Calu3 (cell line): ENCODE measurements at places on chromosomes 4 and X.

DNA sequence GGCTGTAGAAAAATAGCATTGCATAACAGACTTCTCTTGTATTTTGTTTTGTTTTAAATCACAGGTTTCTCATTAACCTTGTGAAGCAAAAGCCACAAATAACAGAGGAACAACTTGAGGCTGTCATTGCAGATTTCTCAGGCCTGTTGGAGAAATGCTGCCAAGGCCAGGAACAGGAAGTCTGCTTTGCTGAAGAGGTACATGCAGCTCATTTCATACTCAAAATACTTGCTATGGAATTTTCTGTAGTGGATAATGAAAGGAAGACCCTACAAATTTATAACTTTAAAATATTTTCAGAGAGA, 17.6 kb downstream of the AFP start:
- no peak for DNase-seq

GRCh38 chr4:10069075-10069642, 47.4 kb downstream of the WDR1 start:
- DNase-seq, result no peak

DNA sequence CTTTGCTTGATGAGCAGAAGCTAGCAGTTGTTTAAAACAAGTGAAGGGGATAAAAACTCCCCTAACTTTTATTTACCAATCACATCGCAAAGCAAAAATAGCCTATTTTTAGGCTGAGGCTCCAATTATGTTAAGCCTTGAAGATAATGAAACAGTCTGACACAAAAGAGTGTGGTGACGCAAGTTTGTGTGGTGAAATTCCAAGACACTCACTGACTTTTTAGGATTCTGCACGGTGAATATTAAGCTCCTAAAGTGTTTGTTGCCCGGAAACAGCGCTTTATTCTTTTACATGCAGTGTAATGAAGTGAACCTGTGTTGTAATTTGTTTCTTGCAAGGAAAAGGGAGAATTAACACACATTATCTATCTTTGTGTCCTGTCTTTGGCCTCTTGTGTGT, 74.8 kb downstream of the POLA1 start:
- DNase-seq, result no peak

GRCh38 chr4:42627885-42628646, 28.8 kb downstream of the ATP8A1 start:
- no peak for DNase-seq

GRCh38 chrX:129984111-129984958, 1.9 kb downstream of the BCORL1 start:
- peak; percentile 50 for DNase-seq

GRCh38 chr4:130099105-130099504, 1003.2 kb downstream of the C4orf33 start:
- no peak for DNase-seq

DNA sequence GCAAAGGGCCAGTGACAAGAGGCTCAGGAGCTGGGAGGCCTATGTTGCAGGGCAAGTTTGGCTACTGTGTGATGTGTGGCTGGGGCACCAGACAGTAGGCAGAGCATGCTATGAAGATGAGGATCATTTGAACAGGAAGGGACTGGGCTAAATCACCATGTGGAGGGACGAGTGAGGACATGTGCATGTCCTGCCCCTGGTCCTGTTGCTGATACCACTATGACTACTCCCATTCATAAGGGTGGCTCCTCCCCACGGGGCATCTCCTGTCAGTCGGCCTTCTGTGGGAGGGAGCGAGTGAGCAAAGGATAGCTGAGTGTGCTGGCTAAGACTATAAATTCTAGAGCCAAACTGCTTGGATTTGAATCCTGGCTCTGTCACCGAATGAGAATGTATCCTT, 139.2 kb downstream of the TMEM164 start:
- no peak for DNase-seq

DNA sequence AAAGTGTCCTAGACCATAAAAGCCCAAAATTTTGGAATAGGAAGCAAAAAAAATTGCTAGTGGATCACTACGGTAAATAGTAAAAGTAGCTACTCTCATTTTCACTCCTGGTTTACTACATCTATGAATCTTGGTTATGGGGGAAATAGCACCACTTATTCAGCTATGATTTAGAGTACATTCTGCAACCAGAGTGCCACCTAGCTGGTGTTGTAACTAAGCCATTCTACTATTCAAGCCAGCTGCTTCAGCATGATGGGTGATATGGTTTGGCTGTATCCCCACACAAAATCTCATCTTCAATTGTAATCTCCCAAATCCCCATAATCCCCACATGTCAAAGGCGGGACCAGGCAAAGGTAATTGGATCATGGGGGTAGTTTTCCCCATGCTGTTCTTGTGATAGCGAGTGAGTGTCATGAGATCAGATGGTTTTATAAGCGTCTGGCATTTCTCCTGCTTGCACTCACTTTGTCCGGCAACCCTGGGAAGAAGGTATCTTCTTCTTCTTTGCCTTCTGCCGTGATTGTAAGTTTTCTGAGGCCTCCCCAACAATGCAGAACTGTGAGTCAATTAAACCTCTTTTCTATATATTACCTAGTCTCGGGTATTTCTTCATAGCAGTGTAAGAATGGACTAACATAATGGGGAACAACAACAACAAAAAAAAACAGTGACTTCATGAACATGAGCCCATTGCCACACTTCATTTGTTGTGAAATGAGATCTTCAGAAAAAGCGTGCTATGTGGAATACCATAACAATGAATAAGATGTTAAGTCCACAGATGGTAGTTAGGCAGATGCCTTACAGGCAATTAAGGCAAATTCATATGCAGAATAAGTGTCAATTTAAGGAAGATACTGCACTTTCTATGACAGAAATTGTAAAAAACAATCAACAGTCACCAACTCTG, 280.1 kb downstream of the PABPC4L start:
- DNase-seq, result no peak

- no peak for DNase-seq
Measured at GRCh38 chr4:76410636-76411035, 10.3 kb downstream of the CCDC158 start.

GRCh38 chrX:71533851-71534561, 1.1 kb downstream of the OGT start:
- DNase-seq, result peak; percentile 29

- no peak for DNase-seq
Measured at GRCh38 chr4:121216461-121216860, 52.3 kb upstream of the TNIP3 start.

GRCh38 chr4:121379276-121379675, 1.5 kb downstream of the QRFPR start:
- DNase-seq, result no peak

DNA sequence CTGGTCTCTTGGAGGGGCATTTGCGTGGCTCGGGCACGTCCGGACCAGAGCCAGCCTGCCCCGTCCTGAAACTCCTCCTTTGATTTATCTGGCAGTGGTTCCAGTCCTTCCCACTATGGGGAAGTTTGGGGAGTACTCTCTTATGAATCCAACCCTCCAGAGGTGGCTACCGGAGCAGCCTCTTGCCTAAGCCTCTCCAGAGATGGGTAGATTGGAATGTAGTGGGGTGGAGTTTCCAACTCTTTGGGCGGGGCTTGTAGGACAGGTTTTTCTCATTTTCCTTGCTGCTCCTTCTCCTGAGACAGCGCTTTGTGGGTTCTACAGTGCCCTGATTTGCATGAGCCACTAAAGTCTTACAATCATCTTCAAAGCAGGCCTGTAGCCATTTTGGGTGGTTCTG, 60.1 kb upstream of the XAGE1B start:
- DNase-seq, result no peak

GRCh38 chr4:184962125-184962638, 56.1 kb upstream of the HELT start:
- DNase-seq, result no peak

- DNase-seq, result no peak
Measured at GRCh38 chr4:149796381-149796780, 19.3 kb downstream of the IQCM start.

GRCh38 chrX:77347572-77347971, 99.6 kb upstream of the FGF16 start:
- DNase-seq, result no peak

GRCh38 chr4:150127757-150128156, 49.5 kb downstream of the DCLK2 start:
- DNase-seq, result no peak

DNA sequence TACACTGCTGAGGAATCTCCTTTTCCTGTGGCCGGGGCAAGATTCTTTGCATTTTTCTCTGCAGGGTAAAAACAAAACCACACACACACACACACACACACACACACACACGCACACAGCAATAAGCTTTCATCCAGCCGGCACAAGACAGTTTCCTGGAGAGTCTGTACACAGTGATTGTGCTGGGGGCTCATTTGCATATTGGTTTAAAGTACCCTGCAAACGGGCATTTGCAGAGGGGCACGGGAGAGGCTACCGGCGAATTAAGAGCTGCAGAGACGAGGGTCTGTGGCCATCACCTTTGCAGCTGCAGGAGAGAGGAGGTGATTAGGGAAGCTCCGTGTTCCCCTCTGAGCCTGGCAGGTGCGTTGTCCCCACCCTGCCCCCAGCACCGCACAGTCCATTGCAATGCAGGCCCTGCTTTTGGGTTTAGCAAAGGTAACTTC, 219.9 kb downstream of the SHOX start:
- DNase-seq, result peak; percentile 29

GRCh38 chr4:7160439-7160838, 31.9 kb upstream of the SORCS2 start:
- DNase-seq, result no peak

DNA sequence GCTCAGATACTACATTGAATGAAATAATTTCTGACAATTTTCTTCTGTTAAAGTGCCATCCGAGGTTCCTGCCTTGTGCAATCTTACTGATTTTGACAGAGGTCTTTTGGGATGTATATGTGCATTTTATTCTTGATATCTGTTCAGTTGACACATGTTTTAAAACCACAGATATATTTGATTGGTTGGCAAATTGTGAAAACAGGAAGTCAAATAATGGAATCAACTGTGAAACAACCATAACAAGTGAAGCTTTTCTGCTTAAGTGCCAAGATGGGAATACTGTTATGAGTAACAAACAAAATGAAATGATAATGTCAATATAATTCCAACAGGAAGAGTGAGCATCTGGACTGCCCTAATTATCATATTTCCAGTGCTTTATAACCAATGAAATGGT, 84.9 kb upstream of the TET2 start:
- no peak for DNase-seq

GRCh38 chrX:9995855-9996339, 28.7 kb downstream of the CLDN34 start:
- DNase-seq, result peak; percentile 82

GRCh38 chr4:140136509-140136908, 17.5 kb downstream of the MAML3 start:
- peak; percentile 23 for DNase-seq

DNA sequence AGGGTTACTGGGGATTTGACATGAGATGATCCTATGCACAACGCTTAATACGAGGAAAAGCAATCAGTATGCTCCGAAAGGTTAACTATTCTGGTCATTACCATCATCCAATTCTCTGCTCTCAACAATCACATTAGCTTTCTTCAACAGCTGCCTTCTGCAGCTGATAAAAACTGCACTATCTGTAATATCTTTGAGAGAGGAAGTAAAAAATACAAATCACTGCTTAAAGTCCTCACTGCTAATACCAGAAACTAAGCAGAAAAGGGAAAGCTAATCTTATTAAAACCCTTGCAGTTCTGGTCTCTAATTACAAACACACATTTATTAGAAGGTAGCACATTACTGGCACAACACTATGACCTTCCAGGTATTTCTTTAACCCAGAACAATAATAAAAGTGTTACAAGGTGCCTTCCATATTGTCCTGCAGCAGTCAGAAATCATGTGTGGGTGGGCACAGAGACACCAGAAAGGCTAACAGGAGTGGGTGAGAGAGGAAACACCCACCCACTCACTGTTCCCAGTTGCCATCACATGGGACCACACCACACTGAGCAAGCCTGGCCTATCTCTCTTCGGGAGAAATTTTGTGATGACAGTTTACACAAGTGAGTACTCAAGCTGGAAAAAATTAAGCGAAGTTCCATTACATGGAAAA, 71.0 kb downstream of the RELL1 start:
- DNase-seq, result no peak

DNA sequence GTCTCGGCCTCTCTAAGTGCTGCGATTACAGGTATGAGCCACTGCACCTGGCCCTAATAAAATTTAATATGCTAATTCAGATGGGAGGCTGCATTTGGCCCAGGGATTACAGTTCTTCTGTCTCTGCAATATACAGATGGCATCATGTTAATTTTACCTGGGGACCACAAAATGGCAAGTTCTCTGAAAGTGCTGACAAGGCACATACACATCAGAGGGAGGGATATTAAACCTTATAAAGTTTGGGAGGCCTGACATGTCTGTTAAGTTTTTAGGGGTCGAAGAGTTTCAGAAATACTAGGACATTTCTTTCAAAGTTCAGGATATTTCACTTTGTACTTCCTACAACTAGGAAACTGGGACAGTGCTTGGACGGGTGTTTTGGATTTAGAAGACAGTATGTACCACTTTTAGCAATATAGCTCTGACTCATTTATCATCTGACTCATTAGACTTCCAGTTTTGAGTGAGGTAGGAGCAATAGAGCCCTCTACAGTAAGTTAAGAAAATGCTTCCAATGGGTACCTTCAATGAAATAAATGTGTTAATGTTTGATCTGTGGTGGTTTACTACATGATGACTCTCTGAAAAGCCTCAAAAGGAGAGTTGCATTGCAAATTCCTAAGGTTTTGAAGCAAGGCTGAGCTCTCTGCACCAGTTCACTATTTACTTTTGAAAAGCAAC, 981.0 kb upstream of the HS3ST1 start:
- DNase-seq, result no peak

- no peak for DNase-seq
Measured at GRCh38 chr4:103400405-103400804, 202.3 kb upstream of the CENPE start.

DNA sequence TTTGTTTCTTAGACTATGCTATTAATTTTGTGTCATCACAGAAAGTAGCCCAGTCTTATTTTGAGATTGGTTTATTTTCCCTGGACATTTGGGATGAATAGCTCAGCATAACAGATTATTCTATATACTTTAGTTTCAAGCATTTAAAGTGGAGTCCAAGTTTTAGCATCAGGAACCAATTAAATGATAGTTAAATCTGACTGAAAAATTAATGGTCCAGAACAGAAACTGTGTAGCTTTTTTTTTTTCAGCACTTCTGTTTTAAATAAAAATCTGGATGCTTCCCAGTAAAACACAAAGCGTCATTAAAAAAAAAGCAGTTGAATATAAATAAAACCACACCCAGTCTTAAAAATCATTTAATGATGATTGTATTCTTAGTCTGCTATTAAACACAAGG, 59.4 kb upstream of the PITX2 start:
- DNase-seq, result no peak
